ENCODE measurements at places on chromosomes 7 and 10.

GRCh38 chr7:43612599-43613589, 30.0 kb downstream of the STK17A start:
- DNase-seq, result no peak

DNA sequence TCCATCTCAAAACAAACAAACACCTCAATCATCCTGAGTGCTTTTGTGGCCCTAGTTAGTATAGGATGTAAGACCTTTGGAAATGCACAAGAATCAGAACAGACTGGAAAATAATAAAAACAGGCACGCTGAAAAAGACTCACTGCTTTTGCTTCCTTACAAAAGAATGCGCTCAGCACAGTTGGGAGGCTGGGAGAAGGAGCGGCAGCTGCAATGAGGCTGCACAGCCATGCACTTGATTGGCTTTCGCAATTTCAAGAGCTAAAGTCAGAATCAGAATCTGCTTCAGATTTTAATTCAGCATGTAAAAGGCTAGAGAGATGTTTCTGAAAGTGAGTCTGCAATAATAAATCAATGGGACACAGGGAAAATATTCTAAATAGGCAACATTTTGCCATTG, 97.2 kb downstream of the FRMD4A start:
- DNase-seq, result no peak

DNA sequence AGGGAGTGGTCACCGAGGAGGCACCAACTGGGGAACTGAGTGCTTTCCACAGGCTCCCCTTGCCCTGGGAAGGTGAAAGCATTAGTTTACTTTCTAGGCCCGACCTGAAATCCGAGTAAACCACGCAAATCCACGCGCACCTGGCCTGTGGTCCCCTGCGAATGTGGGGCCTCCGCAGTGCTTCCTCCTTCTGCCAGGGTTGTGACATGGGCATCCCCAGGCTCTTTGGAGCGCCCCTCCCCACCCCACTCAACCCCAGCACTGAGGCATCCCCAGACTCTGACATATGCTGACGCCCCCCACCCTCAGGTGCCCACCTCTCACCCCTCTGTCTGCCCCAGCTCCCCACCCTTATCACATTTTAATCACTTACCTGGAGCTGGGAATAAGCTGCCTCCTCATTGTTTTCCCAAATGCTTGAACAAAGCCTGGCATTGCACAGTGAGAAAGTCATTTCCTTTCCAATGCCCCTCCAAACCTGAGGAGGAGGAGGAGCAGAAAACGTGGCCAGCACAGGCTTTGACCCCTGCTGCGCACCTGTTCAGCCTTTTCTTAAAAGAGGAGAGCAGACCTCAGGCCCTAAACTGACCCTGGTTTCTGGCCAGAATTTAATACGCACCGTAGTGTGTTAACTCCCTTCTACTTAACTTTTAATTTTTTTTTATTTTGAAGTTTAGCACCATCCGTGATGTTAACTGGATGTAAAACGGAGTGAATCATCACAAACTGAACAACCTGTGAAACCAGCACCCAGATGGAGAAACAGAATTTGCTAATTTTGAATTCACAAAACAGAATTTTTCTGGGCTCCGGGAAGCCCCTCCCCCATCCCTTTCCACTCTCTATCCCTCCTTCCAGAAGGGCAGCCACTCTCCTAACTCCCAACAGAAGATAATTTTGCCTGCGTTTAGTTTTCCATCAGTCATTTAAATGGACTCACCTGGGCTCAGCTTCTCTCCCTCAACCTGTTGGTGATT, 129.4 kb downstream of the WDR11 start:
- no peak for DNase-seq

DNA sequence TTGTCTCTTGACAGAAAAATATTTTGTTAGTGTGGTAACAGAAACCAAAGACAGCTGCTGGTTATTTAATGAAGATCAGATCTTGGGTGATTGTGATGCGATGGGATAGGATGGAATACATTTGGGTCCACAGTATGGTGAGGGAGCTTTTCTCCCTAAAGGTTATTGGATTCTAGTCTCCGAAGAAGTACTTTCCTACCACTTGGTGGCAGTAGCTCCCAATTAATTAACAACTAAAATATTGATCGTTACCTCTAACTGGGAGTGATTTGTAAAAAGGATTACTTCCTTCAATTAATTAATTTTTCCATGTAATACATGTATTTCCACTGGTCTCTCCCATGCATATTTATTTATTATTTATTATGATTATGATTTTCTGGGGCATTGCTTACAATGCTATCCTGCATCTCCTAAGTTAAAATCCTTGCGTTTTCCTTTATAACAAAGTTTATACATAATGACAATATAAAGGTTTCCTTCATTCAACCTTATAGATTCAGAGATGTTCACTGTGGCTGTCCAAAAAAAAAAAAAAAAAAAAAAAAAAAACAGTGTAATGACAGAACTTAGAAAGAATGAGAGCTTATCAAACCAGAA, 25.6 kb downstream of the TMEM196 start:
- no peak for DNase-seq

DNA sequence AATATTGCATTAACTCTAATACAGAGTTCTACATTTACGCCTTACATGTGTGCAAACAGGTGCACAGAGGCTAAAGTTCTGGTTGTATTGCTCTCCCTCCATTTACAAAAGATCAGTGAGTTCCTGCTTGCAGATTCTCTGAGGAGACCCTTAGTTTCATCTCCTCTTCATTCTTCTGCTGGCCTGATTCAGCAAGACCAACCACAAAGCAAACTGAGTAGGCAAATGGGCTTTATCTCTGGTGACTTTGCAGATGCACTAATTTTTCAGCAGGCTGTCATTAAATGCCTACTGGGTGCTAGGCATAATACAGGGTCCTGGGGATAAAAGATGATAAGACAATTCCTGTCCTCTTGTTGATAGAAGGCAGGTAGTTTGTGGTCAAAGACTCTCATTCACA, 56.4 kb downstream of the MET start:
- no peak for DNase-seq

- no peak for DNase-seq
Measured at GRCh38 chr10:133272301-133272963, 4.2 kb downstream of the ADAM8 start.

DNA sequence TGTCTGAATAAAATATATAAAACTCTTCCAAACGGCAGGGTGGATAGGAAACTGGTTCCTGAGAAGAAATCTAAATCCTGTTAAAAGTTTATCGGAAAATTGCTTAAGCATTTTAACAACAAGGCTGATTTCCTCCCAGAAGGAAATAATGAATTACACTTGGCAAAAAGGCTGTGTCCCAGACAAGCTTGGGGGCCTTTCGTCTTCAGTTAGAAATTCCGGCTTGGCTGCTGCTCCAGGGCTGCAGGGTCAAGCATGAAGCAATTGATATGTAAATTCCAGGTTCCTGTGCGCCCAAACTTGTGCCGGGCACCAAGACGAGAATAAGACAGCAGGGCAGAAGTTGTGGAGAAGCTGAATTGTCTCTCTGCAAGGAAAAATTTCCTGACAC, 38.0 kb upstream of the LBX1 start:
- no peak for DNase-seq

- no peak for DNase-seq
Measured at GRCh38 chr10:64558094-64558835, 1037.1 kb downstream of the REEP3 start.

GRCh38 chr7:55484241-55484640, 88.1 kb downstream of the VOPP1 start:
- no peak for DNase-seq

- DNase-seq, result no peak
Measured at GRCh38 chr10:79359816-79360498, 12.7 kb downstream of the PPIF start.

- DNase-seq, result no peak
Measured at GRCh38 chr10:43166207-43166879, 28.1 kb downstream of the CSGALNACT2 start.

DNA sequence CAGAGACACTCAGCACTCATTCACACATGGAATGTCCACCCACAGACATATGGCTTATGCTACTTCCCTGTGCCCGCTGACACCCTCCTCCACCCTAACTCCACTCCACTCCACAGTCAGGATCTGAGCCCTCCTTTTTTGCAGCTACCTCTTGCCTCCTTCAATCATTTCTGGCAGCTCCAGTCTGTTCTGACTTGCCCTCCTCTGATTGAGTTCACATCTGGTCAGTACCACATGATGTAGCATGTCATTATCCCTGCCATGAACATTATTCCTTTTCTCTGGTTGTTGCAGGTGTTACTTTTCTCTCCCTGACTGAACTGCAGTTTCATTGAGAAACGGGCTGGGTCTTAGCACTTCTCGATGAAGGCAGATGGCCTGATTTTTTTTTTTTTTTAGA, 130.1 kb upstream of the EGR2 start:
- DNase-seq, result no peak

- DNase-seq, result no peak
Measured at GRCh38 chr10:92702301-92702916, 12.7 kb downstream of the HHEX start.

Data from progenitor cell of endocrine pancreas (in vitro differentiated cells).